ENCODE measurements at places on chromosomes 3 and 15.

DNA sequence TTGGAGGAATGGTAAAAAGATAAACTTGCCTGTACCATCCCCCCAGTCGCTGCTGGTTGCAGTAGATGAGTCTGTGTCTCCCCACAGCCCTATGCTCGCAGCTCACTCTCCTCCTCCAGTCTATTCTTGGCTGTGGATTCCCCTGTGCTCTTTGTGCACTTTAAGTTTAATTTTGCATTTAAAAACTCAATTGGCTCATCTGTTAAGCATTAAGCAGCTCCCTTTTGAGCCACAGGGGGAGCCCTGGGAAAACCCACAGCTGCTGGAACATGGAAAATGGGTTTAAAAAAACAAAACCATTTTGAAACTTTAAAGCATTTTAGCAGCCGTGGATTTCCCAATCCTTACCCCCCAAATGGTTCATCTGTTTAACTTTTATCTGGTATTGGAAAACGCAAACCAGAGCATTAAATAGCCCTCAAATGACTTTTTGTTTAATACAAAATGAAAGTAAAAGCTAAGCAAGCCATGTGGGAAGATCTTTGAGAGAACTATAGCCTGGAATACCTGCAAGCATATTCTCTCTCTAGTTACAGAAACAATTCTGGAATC lies 536.9 kb downstream of the ZIC1 start:
- peak; percentile 5 for DNase-seq

GRCh38 chr15:31163769-31164572 lies 62.4 kb upstream of the TRPM1 start:
- no peak for DNase-seq

DNA sequence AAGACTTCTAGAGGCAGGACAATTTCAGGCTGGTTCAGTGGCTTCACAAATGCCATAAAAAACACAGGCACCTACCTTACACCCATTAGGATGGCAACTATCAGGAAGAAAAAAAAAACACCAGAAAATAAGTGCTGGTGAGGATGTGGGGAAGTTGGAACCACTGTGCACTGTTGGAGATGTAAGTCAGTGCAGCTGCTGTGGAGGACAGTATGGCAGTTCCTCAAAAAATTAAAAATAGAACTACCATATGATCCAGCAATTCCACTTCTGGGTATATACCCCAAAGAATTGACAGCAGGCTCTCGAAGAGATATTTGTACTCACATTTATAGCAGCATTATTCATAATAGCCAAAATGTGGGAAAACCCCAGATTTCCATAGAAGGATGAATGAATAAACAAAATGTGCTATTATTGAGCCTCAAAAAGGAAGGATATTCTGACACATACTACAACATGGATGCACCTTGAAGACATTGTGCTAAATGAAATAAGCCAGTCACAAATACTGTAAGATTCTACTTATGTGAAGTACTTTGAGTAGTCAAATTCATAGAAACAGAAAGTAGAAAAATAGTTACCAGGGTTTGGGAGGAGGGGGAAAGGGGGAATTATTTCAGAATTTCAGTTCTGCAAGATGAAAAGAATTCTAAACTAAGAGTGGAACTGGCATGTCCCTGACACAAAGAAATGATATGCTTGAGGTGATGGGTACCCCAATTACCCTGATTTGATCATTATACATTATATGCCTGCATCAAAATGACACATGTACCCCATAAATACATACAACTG lies 40.9 kb downstream of the NR1D2 start:
- DNase-seq = no peak

DNA sequence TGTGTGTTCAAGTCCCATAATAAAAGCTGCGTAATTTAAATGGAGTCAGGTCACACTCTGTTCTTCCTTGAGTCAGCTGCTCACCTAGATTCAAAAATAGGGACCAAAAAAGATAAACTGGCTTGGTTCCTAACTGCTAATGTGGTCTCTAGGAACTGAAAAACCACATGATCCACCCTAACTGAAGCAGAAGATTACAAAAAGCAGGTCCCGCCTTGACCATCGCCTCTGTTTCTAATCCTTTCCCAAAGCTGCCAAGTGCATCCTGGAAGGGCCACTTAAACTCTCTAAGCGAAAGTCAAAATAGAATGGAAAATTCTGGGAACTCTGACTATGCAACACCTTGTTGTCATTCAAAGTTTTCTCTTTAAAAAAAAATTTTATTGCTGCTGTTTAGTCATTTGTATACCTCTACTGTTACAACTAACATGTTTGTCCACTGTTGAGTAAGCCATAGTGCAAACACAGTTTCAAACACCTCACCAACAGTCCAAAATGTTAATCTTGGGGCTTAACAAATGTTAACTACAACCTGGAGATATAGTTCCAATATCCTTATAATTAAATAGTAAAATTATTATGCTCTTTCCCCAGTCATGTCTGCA lies 88.9 kb upstream of the THBS1 start:
- DNase-seq = no peak

GRCh38 chr3:72102112-72102616 lies 317.2 kb upstream of the PROK2 start:
- no peak for DNase-seq

Data from nephron progenitor cell (in vitro differentiated cells).